CD4-positive, alpha-beta T cell (primary cell): ENCODE measurements at places on chromosomes 11 and 22. TPM values are rescaled to one million over a fixed set of nuclear protein-coding genes. Genes with fewer than 3 reads are reported as not detected.

GRCh38 chr11:70448983-70449567 is 50.7 kb downstream of the CTTN start:
- no peaks in the 10 kb centered on the region for H3K36me3 ChIP-seq
- H3K4me3 ChIP-seq, result no peak overlapping the region
- no peaks in the 10 kb centered on the region for H3K4me1 ChIP-seq
- no peak for DNase-seq
- no peak overlapping the region for H3K27ac ChIP-seq

DNA sequence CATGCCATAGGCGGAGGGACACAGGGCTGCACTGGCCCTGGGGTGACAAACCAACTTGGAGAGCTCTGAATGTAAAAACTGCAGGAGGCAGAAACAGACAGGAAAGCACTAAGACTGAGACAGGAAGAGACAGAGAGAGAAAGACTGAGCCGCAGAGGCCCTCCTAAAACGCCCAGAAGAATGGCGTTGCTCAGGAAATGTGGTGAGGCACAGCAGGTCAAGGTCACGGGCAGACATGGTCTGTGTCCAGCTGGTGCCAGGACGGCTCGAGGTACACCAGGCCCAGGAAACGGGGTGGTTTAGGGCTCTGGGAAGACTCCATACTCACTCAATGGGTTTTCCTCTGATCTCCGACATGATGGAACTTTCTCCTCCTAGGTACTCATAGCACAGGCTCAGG is 29.1 kb downstream of the MAFF start:
- H3K36me3 ChIP-seq, result peaks cover 71% of the 10 kb centered on the region
- H3K27ac ChIP-seq, result no peak overlapping the region
- DNase-seq, result no peak
- peaks cover 26% of the 10 kb centered on the region for H3K4me1 ChIP-seq
- no peak overlapping the region for H3K4me3 ChIP-seq

DNA sequence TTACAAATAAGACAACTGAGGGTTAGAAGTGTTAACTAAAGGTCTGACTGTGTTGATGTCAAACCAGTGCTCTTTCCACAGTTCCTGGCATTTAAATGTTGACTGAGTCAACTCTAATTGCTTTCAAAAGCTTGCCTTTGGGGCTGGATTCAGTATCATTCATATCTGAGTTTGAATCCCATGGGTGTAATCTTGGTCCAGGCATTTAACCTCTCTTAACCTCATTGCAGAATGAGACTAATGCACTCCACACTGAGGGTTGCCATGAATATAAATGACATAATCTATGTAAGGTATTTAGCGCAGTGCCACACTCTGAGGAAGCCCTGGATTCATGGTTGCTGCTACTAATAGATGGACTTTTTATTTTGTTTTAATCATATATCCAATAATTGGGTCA is 274.3 kb downstream of the DDX10 start:
- peaks cover 2% of the 10 kb centered on the region for H3K36me3 ChIP-seq
- no peak for DNase-seq

GRCh38 chr11:65290448-65291165 is 24.1 kb upstream of the CDC42EP2 start:
- no peaks in the 10 kb centered on the region for H3K4me1 ChIP-seq
- H3K4me3 ChIP-seq, result no peak overlapping the region
- no peak for DNase-seq
- peaks cover 77% of the 10 kb centered on the region for H3K36me3 ChIP-seq

DNA sequence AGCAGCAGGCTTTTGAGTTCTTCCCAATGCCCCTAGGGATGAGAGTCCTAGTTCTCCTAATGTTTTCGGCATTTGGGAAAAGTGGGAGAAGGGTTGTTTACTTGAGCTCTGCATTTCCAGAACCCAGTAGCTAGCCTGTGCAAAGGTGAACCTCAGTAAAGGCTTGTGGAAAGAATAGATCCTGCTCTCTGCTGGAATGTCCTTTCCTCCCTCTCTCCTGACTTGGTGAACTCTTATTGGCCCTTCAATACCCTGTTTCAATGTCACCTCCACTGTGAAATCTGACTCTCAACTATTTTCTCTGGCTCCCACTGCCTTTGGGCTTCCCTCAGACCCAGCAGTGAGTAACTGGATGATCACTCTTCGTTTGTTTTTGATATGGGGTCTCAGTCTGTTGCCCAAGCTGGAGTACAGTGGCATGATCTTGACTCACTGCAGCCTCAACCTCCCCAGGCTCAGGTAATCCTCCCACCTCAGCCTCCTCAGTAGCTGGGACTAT is 2.4 kb upstream of the UVRAG start:
- no peak for DNase-seq
- H3K4me3 ChIP-seq, result no peak overlapping the region
- peaks cover 28% of the 10 kb centered on the region for H3K4me1 ChIP-seq
- H3K36me3 ChIP-seq, result no peaks in the 10 kb centered on the region
- no peak overlapping the region for H3K27ac ChIP-seq

DNA sequence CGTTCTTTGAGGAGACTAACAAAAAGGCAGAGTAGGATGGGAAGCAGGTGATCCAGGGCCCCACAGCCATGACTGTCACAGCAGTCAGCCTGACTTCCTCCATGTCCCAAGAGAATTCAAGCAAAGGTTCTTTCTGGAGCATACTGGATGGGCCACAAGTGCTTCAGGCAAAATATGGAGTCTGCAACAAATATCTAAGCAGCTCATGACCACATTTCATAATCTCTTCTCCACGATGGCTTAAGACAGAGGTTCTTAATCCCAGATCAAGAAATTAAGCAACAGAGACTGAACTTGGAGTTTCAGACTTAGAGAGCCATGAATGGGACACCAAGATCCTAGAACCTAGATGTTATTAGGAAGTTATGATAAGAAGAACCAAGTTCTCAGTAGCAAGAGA is 31.6 kb downstream of the GUCY1A2 start:
- H3K27me3 ChIP-seq, result no peaks in the 10 kb centered on the region
- no peak overlapping the region for H3K27ac ChIP-seq
- H3K4me3 ChIP-seq, result no peak overlapping the region
- DNase-seq, result no peak
- H3K4me1 ChIP-seq, result no peaks in the 10 kb centered on the region
- no peaks in the 10 kb centered on the region for H3K36me3 ChIP-seq

GRCh38 chr22:20533879-20534265 is 26.5 kb downstream of the MED15 start:
- H3K27me3 ChIP-seq, result no peaks in the 10 kb centered on the region
- H3K4me1 ChIP-seq, result peaks cover 56% of the 10 kb centered on the region
- H3K27ac ChIP-seq, result no peak overlapping the region
- peaks cover 52% of the 10 kb centered on the region for H3K36me3 ChIP-seq

DNA sequence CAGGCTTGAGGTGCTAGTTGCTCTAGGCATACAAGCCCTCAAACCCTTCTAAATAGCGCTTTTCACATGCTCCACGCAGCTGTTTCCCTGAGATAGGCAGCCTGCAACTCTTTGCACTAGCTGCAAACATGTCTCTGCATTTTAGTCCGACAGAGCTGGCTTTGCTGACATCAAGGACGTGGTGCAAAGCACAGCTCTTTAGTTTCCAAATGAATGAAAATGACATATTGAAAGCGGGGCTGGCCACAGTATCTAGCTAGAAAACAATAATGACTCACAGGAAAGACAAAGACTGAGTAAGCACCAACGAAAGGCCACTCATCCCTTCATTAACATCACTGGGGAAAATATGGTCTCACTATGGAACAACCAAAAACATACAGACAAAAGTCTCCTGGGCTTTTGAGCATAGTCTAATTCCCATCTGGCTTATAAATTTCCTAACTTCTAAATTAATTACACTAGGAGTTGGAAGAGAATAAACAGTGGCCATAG is 15.3 kb upstream of the ZC3H12C start:
- no peak overlapping the region for H3K27ac ChIP-seq
- H3K27me3 ChIP-seq, result no peaks in the 10 kb centered on the region
- H3K4me3 ChIP-seq, result no peak overlapping the region

- H3K4me3 ChIP-seq, result peak overlapping the region; percentile 7
- no peak overlapping the region for H3K27ac ChIP-seq
- DNase-seq, result no peak
Observed at GRCh38 chr11:60854140-60854846, 1.5 kb downstream of the PTGDR2 start.

DNA sequence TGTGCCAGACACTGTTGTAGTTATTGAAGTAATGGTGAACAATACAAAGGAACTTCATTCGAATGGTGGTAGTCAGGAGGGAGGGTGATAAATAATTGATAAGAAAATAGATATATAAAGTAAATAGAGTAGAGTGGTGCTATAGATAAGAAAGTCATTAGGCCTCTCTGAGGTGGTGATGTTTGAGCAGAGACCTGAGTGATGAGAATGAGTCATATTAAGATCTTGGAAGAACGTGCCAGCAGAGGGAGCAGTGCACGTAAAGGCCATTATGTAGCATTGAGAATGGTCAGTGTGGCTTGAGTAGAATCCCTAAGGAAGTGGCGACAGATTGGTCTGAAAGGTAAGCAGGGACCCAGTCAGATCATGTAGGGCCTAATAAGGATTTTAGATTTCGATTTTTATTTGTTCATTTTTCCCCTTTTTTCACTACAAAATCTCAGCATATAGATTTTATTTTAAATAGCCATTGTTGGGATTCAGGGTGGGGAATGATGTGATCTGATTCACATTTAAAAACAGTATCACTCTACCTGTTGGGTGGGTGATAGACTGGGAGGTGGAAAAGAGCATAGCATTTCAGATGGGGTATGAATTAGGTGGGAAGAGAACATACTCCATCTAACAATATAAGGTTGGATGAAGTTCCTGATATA is 44.7 kb downstream of the CCDC90B start:
- H3K4me3 ChIP-seq, result no peak overlapping the region
- H3K27me3 ChIP-seq, result no peaks in the 10 kb centered on the region
- no peak for DNase-seq
- H3K4me1 ChIP-seq, result no peaks in the 10 kb centered on the region

GRCh38 chr11:33402066-33402465 is 144.9 kb downstream of the HIPK3 start:
- H3K36me3 ChIP-seq, result no peaks in the 10 kb centered on the region
- peaks cover 7% of the 10 kb centered on the region for H3K27me3 ChIP-seq
- no peaks in the 10 kb centered on the region for H3K4me1 ChIP-seq
- H3K4me3 ChIP-seq, result no peak overlapping the region
- no peak for DNase-seq
- H3K27ac ChIP-seq, result no peak overlapping the region

GRCh38 chr11:8501836-8502235 is 92.2 kb downstream of the STK33 start:
- no peaks in the 10 kb centered on the region for H3K4me1 ChIP-seq
- no peak overlapping the region for H3K4me3 ChIP-seq
- DNase-seq, result no peak

GRCh38 chr11:63564056-63564774 is 1.0 kb upstream of the PLAAT2 start:
- H3K27me3 ChIP-seq, result no peaks in the 10 kb centered on the region
- H3K4me1 ChIP-seq, result peaks cover 54% of the 10 kb centered on the region
- DNase-seq, result no peak
- H3K4me3 ChIP-seq, result no peak overlapping the region

DNA sequence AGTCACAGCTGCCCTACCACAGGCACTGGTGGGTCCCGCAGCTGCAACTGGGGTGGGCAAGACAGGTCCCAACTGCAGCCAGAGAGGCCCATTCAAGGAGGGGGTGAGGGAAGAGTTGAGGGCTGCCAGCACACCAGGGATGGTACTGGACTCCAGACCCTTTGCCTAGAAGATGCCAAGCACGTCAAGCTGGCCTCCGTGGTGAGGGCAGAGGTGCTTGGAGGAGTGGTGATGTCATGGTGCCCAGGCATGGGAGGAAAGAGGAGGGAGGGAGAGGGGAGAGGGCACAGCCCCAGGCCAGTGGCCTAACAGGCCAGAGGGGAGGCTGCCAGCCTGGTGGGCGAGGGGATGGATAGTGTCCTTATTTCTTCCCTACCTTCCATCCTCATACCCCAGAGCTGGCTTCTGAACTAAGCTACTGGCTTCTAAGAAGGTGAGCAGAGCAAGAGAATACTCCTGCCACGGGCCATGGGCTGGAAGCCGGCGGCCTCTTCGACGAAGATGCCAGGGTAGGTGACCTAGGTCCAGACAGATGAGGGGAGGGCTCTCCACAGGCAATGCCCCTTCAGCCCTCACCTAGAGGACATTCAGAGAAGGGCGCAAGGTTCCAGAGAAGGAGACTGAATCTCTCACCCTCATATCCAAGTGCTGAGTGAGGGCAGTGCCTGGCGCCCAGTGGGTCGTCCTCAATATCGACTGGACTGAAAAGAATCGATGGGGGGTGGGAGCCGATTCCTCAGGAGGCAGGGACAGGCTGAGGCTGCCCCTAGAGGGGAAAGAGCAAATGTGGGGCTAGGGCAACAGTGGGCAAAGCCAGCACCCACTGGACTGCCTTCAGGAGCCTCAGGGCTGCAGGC is 1.8 kb downstream of the SYT7 start:
- DNase-seq, result no peak
- no peak overlapping the region for H3K27ac ChIP-seq
- H3K27me3 ChIP-seq, result peaks cover 23% of the 10 kb centered on the region
- peaks cover 19% of the 10 kb centered on the region for H3K4me1 ChIP-seq
- H3K36me3 ChIP-seq, result no peaks in the 10 kb centered on the region
- no peak overlapping the region for H3K4me3 ChIP-seq

- no peak overlapping the region for H3K4me3 ChIP-seq
- DNase-seq, result no peak
- no peaks in the 10 kb centered on the region for H3K36me3 ChIP-seq
- no peaks in the 10 kb centered on the region for H3K27me3 ChIP-seq
- H3K27ac ChIP-seq, result no peak overlapping the region
Observed at GRCh38 chr11:12063251-12063650, 47.1 kb upstream of the MICAL2 start.

GRCh38 chr22:49142296-49142695 is 685.4 kb downstream of the BRD1 start:
- no peaks in the 10 kb centered on the region for H3K27me3 ChIP-seq
- no peaks in the 10 kb centered on the region for H3K36me3 ChIP-seq
- H3K4me3 ChIP-seq, result no peak overlapping the region
- H3K4me1 ChIP-seq, result no peaks in the 10 kb centered on the region
- H3K27ac ChIP-seq, result no peak overlapping the region

GRCh38 chr22:36191106-36191836 is 10.3 kb downstream of the APOL4 start:
- H3K27me3 ChIP-seq, result peaks cover 2% of the 10 kb centered on the region
- no peak overlapping the region for H3K4me3 ChIP-seq
- H3K36me3 ChIP-seq, result no peaks in the 10 kb centered on the region
- DNase-seq, result no peak

Gene SUN2
- 440 TPM for total RNA-seq

Gene OR4C6
- total RNA-seq, result not detected

Gene PHOX2A
- total RNA-seq, result not detected

Gene TTLL1
- total RNA-seq, result 2.8 TPM

Gene SLC15A3
- 11.9 TPM for total RNA-seq

Gene CCDC73
- not detected for total RNA-seq

Gene IGLL1
- total RNA-seq, result not detected

Gene ZNF280B
- 1.0 TPM for total RNA-seq

Gene SYT12
- total RNA-seq, result not detected

Gene IL17RA
- 23.2 TPM for total RNA-seq

Gene RAPSN
- total RNA-seq, result 0.85 TPM
